ENCODE measurements at places on chromosomes 7 and 10.
A peak's percentile ranks its signal among the peaks of the same experiment; 100 is the strongest.

- DNase-seq, result peak; percentile 5
Measured at GRCh38 chr7:139231513-139232376, 708 bp downstream of the UBN2 start.

GRCh38 chr7:17212188-17212587 lies 86.3 kb upstream of the AHR start:
- DNase-seq, result no peak

DNA sequence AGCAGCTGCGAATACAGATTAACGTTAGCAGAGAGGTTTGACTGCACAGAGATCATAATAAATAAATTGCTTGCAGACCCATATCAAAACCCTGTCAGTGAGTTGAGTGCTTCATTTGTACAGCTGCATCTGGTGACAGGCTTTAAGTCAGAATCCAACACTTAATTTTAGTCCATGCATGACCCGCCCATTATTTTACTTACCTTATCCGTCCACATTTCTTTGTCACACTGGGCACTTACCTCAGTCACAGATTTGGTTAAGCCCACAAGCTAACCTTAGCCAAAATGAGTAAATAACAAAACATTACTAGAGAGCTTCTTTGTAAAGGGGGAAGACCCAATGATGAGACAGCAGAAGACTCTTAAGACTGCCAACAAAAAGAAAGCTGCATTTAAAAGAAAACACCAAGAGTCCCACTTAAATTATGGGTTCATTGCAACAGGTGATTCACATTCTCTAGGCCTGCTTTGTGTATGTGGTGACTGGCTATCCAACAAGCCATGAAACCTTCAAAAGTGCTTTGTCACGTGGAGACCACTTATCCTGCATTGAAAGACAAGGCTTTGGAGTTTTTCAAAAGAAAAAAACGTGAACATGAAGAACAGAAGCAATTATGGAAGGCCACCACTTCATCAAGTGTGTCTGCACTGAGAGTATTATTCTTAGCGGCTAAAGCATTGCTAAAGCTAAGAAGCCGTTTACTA lies 32.2 kb downstream of the PHTF2 start:
- DNase-seq, result no peak

- peak; percentile 43 for DNase-seq
Measured at GRCh38 chr10:99993701-99994689, 15.8 kb downstream of the DNMBP start.

DNA sequence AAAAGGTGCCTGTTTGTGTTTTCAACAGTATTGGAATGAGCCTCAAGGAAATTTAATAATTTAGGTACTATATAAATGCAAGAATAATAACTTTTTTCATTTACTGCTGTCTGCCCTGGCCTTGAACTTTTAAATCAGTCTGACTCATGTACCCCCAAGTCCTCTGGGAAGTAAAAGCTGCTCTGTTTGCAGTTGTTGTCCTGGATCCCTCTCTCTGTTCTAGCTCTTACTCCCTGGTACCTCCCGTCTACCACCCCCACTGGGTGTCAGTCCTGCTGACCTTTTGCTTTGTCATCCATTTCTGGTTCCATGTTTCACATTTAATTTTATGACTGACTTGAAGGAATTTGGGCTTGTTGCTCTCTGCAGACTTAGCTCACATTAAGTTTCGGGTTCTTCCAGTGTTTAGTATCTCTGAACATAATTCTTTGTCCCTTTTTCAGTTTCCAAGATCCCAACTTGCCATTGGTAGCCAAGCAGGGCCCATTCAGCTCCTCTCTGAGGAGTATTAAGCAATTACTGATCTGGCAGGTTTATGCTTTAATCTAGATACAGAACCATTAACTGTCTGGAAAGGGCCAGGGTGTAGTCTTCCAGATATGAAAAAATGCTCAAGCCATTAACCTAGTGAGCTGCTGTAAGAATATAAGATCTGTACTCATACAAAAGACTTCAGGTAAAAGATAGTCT lies 208.7 kb upstream of the FAM3C start:
- DNase-seq, result no peak

- DNase-seq, result no peak
Measured at GRCh38 chr10:64996886-64997285, 1475.7 kb downstream of the REEP3 start.

GRCh38 chr7:157577061-157577460 lies 240.3 kb downstream of the DNAJB6 start:
- no peak for DNase-seq

GRCh38 chr7:112395893-112396292 lies 54.4 kb upstream of the IFRD1 start:
- DNase-seq, result no peak

GRCh38 chr7:102036958-102037357 lies 219.5 kb downstream of the CUX1 start:
- DNase-seq, result no peak

Measured in stimulated activated CD8-positive, alpha-beta memory T cell treated with anti-CD3 and anti-CD28 coated beads, Interleukin-2, amount 100 ng/mL, for 48 hours (primary cell).